GM12878 (cell line): ENCODE measurements at places on chromosomes 5 and 9. TPM values are rescaled to one million over a fixed set of nuclear protein-coding genes. Genes with fewer than 3 reads are reported as not detected.

DNA sequence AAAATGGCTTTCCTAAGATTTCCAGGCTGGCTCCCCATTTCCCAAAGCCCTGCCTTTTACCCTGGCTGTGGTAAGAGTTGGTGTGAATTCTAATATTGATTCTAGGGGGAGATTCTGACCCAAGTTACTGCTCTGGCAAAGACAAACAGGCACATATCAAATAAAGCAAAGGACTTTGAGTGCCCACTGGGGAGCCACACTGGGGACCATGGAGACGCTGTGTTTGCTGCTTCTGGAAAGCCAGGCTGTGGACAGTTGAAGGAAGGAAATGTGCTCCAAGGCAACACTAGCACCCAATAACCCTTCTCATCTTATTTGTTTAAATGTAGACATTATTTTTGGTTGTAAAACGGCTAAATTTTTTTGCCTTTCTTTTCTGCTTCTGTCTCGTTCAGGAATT lies 78.7 kb downstream of the SNCAIP start:
- H3K4me1 ChIP-seq: no peaks in the 10 kb centered on the region
- no peak overlapping the region for H3K27ac ChIP-seq
- H3K27me3 ChIP-seq: peaks cover 2% of the 10 kb centered on the region
- H3K4me3 ChIP-seq: no peak overlapping the region
- DNase-seq: no peak

DNA sequence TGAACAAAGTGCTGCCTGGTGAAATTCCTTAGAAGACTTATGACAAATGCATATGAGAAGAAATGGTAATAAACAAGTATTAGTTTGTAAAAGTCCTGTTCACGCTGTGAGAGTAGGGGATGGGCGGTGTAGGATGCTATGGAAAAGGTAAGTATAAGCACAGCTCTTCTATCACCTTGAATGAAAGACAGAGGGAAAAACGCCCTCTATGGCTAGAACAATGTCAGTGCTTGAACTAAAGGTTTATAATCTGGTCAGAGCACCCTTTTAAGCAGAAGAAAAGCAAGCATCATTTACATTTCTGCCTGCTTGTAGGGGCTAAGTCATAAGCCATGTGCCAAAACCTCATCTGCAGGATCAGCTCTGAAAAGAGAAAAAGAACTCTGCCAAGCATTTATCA lies 115.2 kb downstream of the LHFPL2 start:
- H3K4me3 ChIP-seq: no peak overlapping the region
- H3K27me3 ChIP-seq: no peaks in the 10 kb centered on the region
- no peaks in the 10 kb centered on the region; the same call in none of the 2 replicates for H3K36me3 ChIP-seq
- H3K27ac ChIP-seq: no peak overlapping the region
- peaks cover 6% of the 10 kb centered on the region for H3K4me1 ChIP-seq

- H3K36me3 ChIP-seq: no peaks in the 10 kb centered on the region
- no peaks in the 10 kb centered on the region for H3K27me3 ChIP-seq
- no peak within 1 kb of the TSS for H3K4me3 ChIP-seq
Observed at GRCh38 chr9:72952914-72953313, at the start of gene ALDH1A1. TSS of gene ALDH1A1 (minus strand) at chr9:72953053. CDS start at chr9:72953000, 53 bp downstream.

- H3K36me3 ChIP-seq: peaks cover 10% of the 10 kb centered on the region
- DNase-seq: no peak
- no peaks in the 10 kb centered on the region for H3K27me3 ChIP-seq
Observed at GRCh38 chr9:111399772-111400563, 69.9 kb upstream of the OR2K2 start.

- DNase-seq: peak; percentile 83
- H3K4me1 ChIP-seq: peaks cover 27% of the 10 kb centered on the region
- H3K27me3 ChIP-seq: no peaks in the 10 kb centered on the region
- peak overlapping the region; percentile 95 for H3K27ac ChIP-seq
- no peaks in the 10 kb centered on the region for H3K36me3 ChIP-seq
Observed at GRCh38 chr5:107571621-107572536, 98.9 kb downstream of the EFNA5 start.

DNA sequence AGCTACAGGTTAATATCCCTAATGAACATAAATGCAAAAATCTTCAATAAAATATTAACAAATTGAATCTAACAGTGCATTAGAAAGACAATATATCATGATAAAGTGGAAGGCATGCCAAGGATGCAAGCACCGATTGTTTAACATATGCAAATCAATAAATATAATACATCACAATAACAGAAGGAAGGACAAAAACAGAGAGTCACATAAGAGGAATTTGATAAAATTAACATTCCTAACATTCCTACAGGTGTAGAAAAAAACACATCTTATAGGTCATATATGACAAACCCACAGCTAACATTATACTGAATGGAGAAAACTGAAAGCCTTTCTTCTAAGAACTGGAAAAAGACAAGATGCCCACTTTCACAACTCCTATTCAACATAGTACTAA lies 297.0 kb downstream of the CDH18 start:
- no peaks in the 10 kb centered on the region for H3K27me3 ChIP-seq
- H3K4me3 ChIP-seq: no peak overlapping the region
- no peaks in the 10 kb centered on the region for H3K4me1 ChIP-seq

GRCh38 chr5:150527038-150527437 lies 19.1 kb downstream of the NDST1 start:
- peaks cover 23% of the 10 kb centered on the region for H3K36me3 ChIP-seq
- no peak overlapping the region for H3K27ac ChIP-seq
- no peaks in the 10 kb centered on the region for H3K4me1 ChIP-seq
- no peaks in the 10 kb centered on the region for H3K27me3 ChIP-seq

DNA sequence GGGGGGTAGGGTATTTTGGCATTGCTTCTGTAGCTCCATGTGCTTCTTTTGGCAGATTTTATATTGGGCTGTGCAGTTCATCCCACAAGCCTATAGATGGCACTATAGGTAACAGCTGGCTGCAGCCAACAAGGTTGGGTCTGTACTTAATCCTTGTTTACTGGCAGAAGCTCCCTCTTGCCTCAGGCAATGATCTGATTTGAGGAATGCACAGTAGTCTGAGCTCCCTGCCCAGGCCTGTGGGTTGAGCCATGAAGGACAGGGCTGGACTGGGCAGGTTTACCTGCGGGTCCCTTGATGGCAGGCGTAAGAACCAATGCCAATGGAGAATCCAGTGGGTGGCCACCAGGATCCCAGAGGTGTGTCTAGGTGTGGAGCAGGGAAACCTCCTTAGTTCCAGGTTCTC lies 11.7 kb upstream of the OR1J2 start:
- no peaks in the 10 kb centered on the region for H3K4me1 ChIP-seq
- H3K36me3 ChIP-seq: no peaks in the 10 kb centered on the region
- H3K27me3 ChIP-seq: no peaks in the 10 kb centered on the region; the same call in 1 of the 2 replicates
- no peak overlapping the region for H3K4me3 ChIP-seq
- DNase-seq: no peak

DNA sequence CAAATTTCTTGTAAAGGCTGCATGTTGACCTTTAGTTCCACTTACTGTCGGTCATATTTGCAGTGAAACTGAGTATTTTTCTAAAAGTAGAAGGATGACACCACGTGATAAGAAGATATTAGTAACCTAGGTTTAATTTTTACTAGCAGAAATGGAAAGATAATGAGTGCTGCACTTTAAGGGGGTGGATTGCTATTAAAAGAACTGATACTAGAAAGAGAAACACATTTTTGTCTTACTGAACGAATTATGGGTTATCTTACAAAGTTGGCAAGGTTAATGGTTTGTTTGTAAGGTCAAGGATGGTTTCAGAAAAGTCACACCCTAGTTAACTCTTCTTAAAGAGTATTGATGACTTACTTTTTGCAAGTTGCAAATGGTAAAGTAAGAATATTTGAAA lies 2.4 kb downstream of the MACIR start:
- H3K4me1 ChIP-seq: peaks cover 3% of the 10 kb centered on the region; the same call in 1 of the 2 replicates
- H3K36me3 ChIP-seq: no peaks in the 10 kb centered on the region
- H3K27me3 ChIP-seq: no peaks in the 10 kb centered on the region

- no peak overlapping the region for H3K4me3 ChIP-seq
- H3K27me3 ChIP-seq: no peaks in the 10 kb centered on the region
- H3K4me1 ChIP-seq: no peaks in the 10 kb centered on the region
- no peak overlapping the region for H3K27ac ChIP-seq
- H3K36me3 ChIP-seq: no peaks in the 10 kb centered on the region
Observed at GRCh38 chr5:164742025-164742424, 1236.6 kb downstream of the MAT2B start.

DNA sequence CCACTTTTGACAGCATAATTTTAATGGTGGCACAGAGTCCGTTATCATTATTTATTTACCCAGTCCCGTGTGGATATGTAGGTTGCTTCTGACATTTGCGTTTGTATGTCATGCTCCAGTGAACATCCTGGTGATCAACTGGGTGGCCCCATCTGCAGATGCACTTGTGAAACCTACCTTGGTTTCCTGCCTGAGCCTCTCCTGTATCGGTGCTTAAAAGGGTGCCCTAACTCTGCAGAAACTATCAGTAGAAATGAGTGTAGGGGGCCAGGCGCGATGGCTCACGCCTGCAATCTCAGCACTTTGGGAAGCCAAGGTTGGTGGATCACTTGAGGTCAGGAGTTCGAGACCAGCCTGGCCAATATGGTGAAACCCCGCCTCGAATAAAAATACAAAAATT lies 92.1 kb upstream of the IER5L start:
- peak overlapping the region; percentile 18 for H3K4me3 ChIP-seq
- DNase-seq: peak; percentile 93
- H3K27me3 ChIP-seq: no peaks in the 10 kb centered on the region
- peak overlapping the region; percentile 75 for H3K27ac ChIP-seq
- peaks cover 30% of the 10 kb centered on the region for H3K4me1 ChIP-seq

- H3K4me1 ChIP-seq: no peaks in the 10 kb centered on the region
- H3K36me3 ChIP-seq: no peaks in the 10 kb centered on the region
- H3K4me3 ChIP-seq: no peak within 1 kb of the TSS
- DNase-seq: no peak
Observed at GRCh38 chr5:36066540-36067210, at the start of gene UGT3A2. TSS of gene UGT3A2 (minus strand) at chr5:36066882. CDS start at chr5:36066789, 93 bp downstream.

GRCh38 chr5:147750065-147750464 lies 32.5 kb downstream of the JAKMIP2 start:
- no peak for DNase-seq
- no peak overlapping the region for H3K4me3 ChIP-seq
- H3K27ac ChIP-seq: no peak overlapping the region
- H3K4me1 ChIP-seq: no peaks in the 10 kb centered on the region

DNA sequence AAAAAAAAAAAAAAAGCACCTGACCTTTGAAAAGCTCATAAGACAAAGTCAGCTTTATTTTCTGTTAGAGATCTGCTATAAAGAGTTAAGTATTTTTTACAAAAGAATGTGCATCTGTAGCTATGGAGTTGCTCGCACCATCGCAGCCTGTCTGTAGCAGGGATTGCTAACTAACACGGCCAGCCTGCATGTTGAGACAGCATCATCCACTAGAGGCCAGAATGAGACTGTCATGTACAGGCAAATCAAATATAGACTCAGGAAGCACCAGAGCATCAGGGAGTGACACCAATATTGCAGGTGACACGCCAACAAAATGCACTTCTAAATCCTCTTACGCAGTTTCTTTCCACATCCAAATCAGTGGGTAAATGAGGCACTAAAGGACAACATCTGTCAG lies 136.3 kb upstream of the RASEF start:
- no peak for DNase-seq
- no peaks in the 10 kb centered on the region for H3K4me1 ChIP-seq

GRCh38 chr5:143552680-143553079 lies 149.2 kb upstream of the NR3C1 start:
- H3K4me3 ChIP-seq: no peak overlapping the region
- no peaks in the 10 kb centered on the region for H3K36me3 ChIP-seq
- peaks cover 7% of the 10 kb centered on the region; the same call in 1 of the 2 replicates for H3K4me1 ChIP-seq
- no peaks in the 10 kb centered on the region for H3K27me3 ChIP-seq
- no peak for DNase-seq

GRCh38 chr9:94108584-94108983 lies 24.3 kb downstream of the PTPDC1 start:
- H3K4me1 ChIP-seq: no peaks in the 10 kb centered on the region
- no peaks in the 10 kb centered on the region for H3K27me3 ChIP-seq
- no peak overlapping the region for H3K4me3 ChIP-seq
- no peak for DNase-seq

- no peaks in the 10 kb centered on the region for H3K27me3 ChIP-seq
- no peaks in the 10 kb centered on the region for H3K36me3 ChIP-seq
- no peak overlapping the region for H3K4me3 ChIP-seq
- no peak for DNase-seq
Observed at GRCh38 chr5:98334946-98335345, 438.5 kb upstream of the RGMB start.

- peaks cover 40% of the 10 kb centered on the region for H3K4me1 ChIP-seq
- peak overlapping the region; percentile 18; the same call in 1 of the 2 replicates for H3K4me3 ChIP-seq
- no peaks in the 10 kb centered on the region for H3K27me3 ChIP-seq
Observed at GRCh38 chr5:56412601-56413379, 179.7 kb upstream of the ANKRD55 start.

DNA sequence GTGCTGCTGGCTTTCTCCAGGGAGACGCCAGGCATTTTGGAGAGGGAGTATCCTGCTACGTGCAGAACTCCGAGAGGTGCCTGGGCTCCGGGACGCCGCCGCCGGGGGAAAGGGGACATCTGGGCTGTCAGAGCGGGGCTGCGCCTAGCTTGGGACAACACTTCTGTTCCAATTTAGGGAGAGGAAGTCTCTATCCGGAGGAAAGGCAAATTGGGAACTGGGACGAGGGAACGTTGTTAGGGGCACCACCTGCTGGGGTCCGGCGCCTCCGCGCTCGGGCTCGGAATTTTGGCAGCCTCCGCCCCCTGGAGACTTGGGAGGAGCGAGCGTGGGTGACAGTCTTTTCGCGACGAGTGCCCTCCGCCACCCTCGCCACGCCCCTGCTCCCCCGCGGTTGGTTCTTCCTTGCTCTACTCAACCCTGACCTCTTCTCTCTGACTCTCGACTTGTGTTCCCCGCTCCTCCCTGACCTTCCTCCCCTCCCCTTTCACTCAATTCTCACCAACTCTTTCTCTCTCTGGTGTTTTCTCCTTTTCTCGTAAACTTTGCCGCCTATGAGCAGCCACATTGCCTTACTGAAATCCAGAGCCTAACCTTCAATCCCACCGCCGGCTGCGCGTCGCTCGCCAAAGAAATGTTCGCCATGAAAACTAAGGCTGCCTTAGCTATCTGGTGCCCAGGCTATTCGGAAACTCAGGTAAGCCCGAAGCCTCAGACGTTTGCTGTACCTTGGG lies 1.6 kb downstream of the TSLP start:
- peaks cover 9% of the 10 kb centered on the region for H3K27me3 ChIP-seq
- no peaks in the 10 kb centered on the region for H3K36me3 ChIP-seq
- no peak for DNase-seq
- H3K27ac ChIP-seq: no peak overlapping the region
- no peaks in the 10 kb centered on the region; the same call in 1 of the 2 replicates for H3K4me1 ChIP-seq
- H3K4me3 ChIP-seq: peak overlapping the region; percentile 55; the same call in 1 of the 2 replicates

DNA sequence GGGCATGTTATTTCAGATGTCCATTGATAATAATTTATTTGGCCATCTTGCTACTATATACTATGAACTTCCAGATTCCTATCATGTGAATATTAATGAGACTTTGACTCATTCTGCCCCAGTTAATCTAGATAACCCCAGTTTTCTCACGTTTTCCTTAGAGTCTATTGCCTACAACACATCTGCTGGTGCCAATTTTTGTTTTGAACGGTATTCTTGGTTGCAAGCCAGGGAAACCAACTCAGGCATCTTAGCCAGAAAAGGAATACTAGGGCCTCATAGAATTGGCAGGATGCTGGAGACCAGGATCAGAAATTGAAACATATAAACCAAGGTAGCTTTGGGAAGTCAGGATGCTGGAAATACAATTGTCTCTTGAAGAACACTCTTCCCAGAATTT lies 28.0 kb upstream of the NPR3 start:
- H3K27ac ChIP-seq: no peak overlapping the region
- no peak for DNase-seq
- H3K4me1 ChIP-seq: no peaks in the 10 kb centered on the region
- no peaks in the 10 kb centered on the region for H3K27me3 ChIP-seq

Gene ACSL6
- 0.05 TPM in 1 of 2 replicates, not detected in the other for total RNA-seq

Gene REEP2
- total RNA-seq: 2.5 and 3.1 TPM in 2 replicates

Gene CER1
- not detected in 2 replicates for total RNA-seq

Gene PCDH1
- total RNA-seq: 0.27 and 0.36 TPM in 2 replicates

Gene IGIP
- 2.7 and 3.1 TPM in 2 replicates for total RNA-seq

Gene LTC4S
- total RNA-seq: 2.0 and 3.6 TPM in 2 replicates

Gene TIMD4
- 2.9 and 4.2 TPM in 2 replicates for total RNA-seq

Gene SCGB3A2
- total RNA-seq: not detected in 2 replicates

Gene ASTN2
- 6.9 and 7.5 TPM in 2 replicates for total RNA-seq

Gene ADAMTS13
- 1.2 and 2.0 TPM in 2 replicates for total RNA-seq

Gene SH3GLB2
- total RNA-seq: 57.8 and 59.9 TPM in 2 replicates

Gene RECK
- total RNA-seq: 0.10 and 0.21 TPM in 2 replicates
